ENCODE measurements at places on chromosomes 5 and 9.

DNA sequence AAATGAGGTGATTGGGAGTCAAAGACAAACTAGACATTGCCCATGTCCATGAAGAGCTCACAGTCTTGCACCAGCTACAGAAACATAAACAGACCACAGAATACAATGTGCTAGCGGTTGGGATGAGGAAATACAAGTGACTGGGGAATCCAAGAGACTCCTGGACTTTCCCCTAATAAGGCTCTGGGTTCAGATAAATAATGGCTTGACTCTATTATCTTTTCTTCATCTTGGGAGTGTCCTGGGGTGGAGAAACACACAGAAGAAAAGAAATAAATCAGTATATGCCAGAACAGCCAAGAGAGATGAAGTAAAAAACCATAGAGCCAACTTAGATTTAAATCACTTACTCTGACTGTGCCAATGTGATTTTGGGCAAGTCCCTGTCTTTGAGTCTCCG is 227.8 kb downstream of the PAPPA start:
- H3K36me3 ChIP-seq: no peaks in the 10 kb centered on the region
- no peaks in the 10 kb centered on the region for H3K4me1 ChIP-seq
- no peaks in the 10 kb centered on the region for H3K27me3 ChIP-seq
- no peak overlapping the region for H3K27ac ChIP-seq

DNA sequence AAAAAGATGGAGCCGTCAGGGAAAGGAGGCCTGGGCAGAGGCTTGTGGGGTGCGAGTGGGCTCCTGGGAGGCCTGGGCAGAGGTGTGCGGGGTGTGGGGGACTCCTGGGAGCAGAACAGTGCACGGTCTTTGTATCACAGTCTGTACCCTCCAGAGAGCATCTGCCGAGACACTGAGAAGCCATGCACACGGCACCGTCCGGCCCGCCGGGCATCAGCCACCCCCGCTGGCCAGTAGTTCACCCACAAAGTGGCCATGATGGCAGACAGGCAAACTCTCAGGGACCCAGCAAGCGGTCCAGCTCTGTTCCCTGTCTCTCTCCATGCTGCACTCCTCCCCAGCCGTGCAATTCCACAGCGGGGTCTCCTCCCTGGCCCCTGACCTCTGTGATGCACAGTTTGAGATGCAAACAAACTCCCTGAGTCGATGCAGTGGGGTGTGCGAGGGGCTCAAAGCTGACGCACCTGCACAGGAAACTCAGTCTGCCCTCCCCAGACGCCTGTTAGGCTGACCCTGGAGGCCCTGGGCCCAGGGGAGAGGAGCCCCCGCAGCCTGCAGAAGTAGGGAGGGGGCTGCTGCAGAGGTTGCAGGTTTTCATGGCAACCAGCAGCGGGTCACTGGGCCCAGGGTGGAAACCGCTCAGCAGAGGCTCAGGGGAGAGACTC is 9.1 kb upstream of the GPSM1 start:
- no peaks in the 10 kb centered on the region for H3K36me3 ChIP-seq
- ATAC-seq: no peak
- no peak overlapping the region for H3K4me3 ChIP-seq
- no peaks in the 10 kb centered on the region for H3K27me3 ChIP-seq

DNA sequence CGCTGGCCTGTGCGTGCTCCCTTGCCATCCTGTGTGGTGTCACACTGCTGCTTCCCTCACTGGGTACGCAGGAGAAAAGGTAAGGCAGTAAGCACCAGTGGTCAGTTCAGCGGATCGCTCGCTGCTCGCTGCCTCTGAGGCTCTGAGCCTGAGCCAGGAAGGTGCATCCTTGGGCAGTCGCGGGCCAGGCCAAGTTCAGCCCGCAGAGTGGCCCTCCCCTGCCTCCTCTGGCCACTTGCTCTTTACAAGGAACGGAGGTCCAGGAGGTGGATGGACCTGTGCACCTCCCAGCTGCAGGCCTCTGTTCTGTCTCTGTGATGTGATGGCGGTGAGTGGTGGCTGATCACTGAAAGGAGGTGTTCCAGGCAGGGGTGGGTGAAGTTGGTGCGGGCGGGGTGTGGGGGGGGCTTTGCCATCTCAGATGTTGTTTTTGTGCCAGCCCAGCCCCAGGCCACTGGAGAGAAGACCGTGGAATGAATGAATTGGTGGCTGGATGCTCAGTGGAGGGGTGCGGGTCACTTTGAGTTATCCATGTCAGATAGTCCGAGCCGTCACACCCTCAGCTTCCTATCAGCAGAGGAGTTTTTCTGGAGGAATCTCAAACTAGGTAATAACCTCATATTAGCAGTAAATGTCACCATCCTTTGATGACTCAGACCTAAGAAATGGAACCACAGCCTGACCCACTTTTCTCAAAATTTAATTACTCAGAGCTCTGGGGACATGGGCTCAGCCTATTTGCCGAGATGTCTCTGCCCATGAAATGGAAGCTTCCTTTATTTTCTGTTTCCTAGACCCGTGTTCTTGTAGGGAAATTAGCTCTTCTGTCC is 7.3 kb downstream of the COL5A1 start:
- H3K4me3 ChIP-seq: no peak overlapping the region
- ATAC-seq: peak; percentile 42
- H3K27me3 ChIP-seq: no peaks in the 10 kb centered on the region
- no peak overlapping the region for H3K27ac ChIP-seq
- peaks cover 13% of the 10 kb centered on the region for H3K36me3 ChIP-seq
- peaks cover 53% of the 10 kb centered on the region for H3K4me1 ChIP-seq

DNA sequence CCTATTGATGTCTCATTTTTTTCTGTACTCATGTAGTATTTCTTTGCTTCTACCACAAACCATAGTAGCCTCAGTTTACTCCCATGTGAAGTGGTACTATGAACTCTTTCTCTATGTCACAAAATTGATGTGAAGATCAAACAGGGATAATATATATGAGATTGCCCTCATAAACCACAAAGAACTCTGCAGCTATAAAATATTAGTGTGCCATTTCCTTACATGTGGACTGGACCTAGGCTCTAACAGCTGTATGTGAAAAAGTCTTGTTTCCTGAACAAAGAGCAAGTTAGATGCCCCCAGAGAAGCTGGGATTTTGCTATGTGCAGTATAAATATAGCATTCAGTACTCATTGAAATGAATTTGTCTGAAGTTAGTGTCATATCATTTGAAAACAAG is 412.6 kb upstream of the ADAMTSL1 start:
- H3K27me3 ChIP-seq: no peaks in the 10 kb centered on the region
- ATAC-seq: no peak
- peaks cover 3% of the 10 kb centered on the region for H3K4me1 ChIP-seq
- H3K27ac ChIP-seq: no peak overlapping the region
- no peaks in the 10 kb centered on the region for H3K36me3 ChIP-seq

Data from gastroesophageal sphincter (tissue), 4 donors.